ENCODE measurements at places on chromosomes 3 and 15.

DNA sequence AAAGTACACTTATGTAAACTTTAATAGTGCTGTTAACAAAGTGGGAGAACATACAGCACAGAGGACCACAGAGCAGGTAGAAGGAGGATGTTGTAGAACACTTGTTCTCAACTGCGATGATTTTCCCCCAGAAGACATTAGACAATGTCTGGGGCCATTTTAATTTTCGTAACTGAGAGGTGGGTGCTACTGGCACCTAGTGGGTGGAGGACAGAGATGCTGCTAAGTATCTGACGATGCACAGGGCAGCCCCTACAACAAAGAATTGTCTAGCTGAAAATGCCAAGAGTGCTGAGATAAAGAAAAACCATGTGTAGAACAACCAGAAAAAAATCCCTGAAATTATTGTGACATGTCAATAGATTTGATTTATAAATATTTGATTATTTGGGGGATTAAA, 5.0 kb upstream of the KBTBD8 start:
- H3K27me3 ChIP-seq, result no peaks in the 10 kb centered on the region
- H3K36me3 ChIP-seq, result no peaks in the 10 kb centered on the region
- no peak overlapping the region for H3K4me3 ChIP-seq
- no peak overlapping the region for H3K27ac ChIP-seq
- no peak for DNase-seq
- no peaks in the 10 kb centered on the region for H3K4me1 ChIP-seq

- DNase-seq, result no peak
- no peaks in the 10 kb centered on the region for H3K36me3 ChIP-seq
- no peaks in the 10 kb centered on the region for H3K27me3 ChIP-seq
- no peak overlapping the region for H3K4me3 ChIP-seq
Measured at GRCh38 chr3:104137116-104137515, 1229.6 kb upstream of the ALCAM start.

DNA sequence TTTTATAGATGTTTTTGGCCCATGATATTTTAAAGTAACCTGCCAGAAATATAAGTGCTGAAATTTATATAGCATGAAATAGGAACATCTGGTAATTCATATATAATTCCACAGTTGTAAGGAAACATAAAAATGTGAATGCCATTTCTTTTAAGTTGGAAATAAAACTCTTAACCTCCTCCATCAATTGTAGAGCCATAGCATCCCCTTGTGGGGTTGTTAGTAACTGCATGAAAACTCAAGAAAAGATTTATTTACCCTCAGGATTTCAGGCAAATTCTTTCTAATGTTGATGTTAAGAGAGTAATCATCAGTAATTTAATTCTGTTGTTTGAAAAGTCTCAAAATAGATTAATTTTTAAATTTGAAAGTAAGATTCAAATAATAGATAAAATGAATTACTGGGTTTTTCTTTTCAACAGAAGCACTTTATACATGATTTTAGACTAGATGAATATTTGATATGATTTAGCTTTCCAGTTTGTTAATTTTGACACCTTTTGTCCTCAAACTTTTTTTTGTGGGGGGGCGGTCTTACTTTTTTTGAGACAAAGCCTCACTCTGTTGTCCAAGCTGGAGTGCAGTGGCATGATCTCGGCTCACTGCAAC, 74.7 kb downstream of the RASA2 start:
- H3K4me1 ChIP-seq, result no peaks in the 10 kb centered on the region
- DNase-seq, result no peak
- no peak overlapping the region for H3K27ac ChIP-seq
- H3K4me3 ChIP-seq, result no peak overlapping the region
- H3K27me3 ChIP-seq, result no peaks in the 10 kb centered on the region
- H3K36me3 ChIP-seq, result peaks cover 10% of the 10 kb centered on the region

DNA sequence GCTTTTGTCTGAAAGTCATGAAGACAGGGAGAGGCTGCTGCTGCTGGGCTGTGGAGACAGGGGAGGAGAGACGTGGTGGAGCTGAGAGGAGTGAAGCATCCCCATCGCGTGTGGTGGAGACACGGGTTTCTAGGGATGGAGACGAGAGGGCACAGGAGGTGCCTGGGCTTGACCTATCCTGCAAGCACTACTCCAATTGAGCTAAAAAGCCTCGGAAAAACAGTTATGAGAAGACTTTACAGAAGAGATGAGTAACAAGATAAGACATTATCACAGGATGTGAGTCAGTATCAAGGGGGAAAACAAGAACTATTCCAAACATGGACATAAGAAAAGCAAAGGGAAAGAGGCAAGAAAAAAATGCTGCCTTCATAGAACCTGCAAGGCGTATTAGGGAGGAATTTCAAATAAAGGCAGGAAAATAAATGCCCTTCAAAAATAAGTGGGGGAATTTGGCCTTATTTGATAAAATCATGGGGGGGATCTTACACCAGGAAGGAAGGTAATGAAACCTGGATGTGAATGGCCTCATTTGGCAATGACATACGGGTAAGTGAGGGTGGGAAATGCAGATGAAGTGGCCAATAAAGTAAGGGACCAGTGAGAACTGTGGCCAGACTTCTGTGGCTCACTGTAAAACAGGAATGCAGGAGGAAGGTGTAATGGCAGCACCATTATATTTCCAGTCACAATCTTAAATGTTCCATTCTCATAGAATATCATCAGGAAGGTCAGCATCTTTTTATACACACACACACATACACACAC, 97.9 kb downstream of the PLD1 start:
- no peak overlapping the region for H3K27ac ChIP-seq
- H3K27me3 ChIP-seq, result no peaks in the 10 kb centered on the region
- no peak overlapping the region for H3K4me3 ChIP-seq
- H3K36me3 ChIP-seq, result no peaks in the 10 kb centered on the region

- no peak overlapping the region for H3K27ac ChIP-seq
- H3K36me3 ChIP-seq, result no peaks in the 10 kb centered on the region
- no peak for DNase-seq
- H3K4me1 ChIP-seq, result no peaks in the 10 kb centered on the region
- no peak overlapping the region for H3K4me3 ChIP-seq
Measured at GRCh38 chr3:144497452-144497851, 525.8 kb downstream of the DIPK2A start.

All from Peyer's patch (tissue), 4 donors.